ENCODE measurements at places on chromosomes 3 and 15.

- DNase-seq, result no peak
Observed at GRCh38 chr15:66292571-66293418, 573 bp upstream of the DIS3L start.

DNA sequence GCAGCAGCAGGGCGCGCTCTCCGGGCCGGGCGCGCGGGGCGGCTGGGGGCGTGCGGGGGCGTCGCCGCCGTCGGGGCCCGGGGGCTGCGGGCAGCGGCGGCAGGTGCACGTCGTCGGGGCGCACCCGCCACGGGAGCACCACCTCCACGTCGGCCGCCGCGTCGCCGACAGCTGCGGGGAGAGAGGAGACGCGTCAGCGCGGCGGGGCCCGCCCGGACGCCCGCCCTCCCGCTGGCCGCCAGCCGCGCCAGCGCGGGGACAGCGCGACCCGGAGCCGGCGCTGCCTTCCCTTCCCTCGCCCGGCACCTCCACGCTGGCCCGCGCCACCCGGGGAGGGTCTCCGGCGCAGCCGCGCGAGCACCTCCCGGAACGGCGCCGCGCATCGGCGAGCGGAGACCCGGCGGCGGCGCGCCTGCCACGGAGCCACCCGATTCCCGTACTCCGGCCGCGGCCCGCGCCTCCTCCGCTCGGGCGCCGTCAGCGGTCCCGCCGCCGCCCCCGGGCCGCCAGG, 481 bp downstream of the ADAMTS17 start:
- DNase-seq, result no peak

GRCh38 chr15:43232289-43232874, 11.6 kb upstream of the EPB42 start:
- no peak for DNase-seq

- DNase-seq, result no peak
Observed at GRCh38 chr15:52295421-52296001, at the start of gene MYO5C. Gene MYO5C (minus strand): TSS chr15:52295804. CDS start chr15:52295636, 168 bp downstream.

GRCh38 chr15:61051569-61052031, 177.5 kb downstream of the RORA start:
- peak; percentile 84 for DNase-seq

Data from HFFc6 (cell line).